ENCODE measurements at places on chromosomes 1 and 21. TPM values are rescaled to one million over a fixed set of nuclear protein-coding genes. Genes with fewer than 3 reads are reported as not detected.

- peaks cover 13% of the 10 kb centered on the region for H3K4me1 ChIP-seq
- no peak for DNase-seq
- no peaks in the 10 kb centered on the region for H3K36me3 ChIP-seq
- no peak overlapping the region for H3K4me3 ChIP-seq
Measured at GRCh38 chr1:5995871-5996630, 3.8 kb upstream of the NPHP4 start.

DNA sequence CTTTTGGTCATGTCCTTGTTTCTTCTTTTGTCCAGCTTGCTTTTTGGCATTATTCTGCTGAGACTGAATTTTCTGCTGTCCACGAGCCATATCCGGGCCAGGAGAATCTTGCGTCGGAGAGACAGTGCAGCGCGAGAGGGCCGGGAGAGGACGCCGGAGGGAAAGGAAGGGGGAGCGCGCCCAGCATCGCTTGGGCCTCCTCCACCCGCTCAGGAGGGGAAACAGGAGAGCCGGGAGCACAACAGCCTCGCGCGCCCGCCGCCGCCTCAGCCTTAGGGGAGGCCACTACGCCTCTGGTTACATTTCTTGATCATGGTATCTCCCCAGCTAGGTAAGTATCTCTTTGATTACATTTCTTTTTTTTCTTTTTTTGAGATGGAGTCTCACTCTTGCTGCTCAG lies 7.4 kb upstream of the DEGS1 start:
- no peaks in the 10 kb centered on the region for H3K36me3 ChIP-seq
- H3K27ac ChIP-seq: no peak overlapping the region
- H3K4me1 ChIP-seq: no peaks in the 10 kb centered on the region
- no peaks in the 10 kb centered on the region for H3K27me3 ChIP-seq
- DNase-seq: peak; percentile 48

- no peak overlapping the region for H3K4me3 ChIP-seq
- H3K27ac ChIP-seq: no peak overlapping the region
- H3K27me3 ChIP-seq: no peaks in the 10 kb centered on the region
- H3K36me3 ChIP-seq: no peaks in the 10 kb centered on the region
Measured at GRCh38 chr1:61921435-61921834, 179.2 kb downstream of the PATJ start.

GRCh38 chr1:202643397-202644218 lies 66.6 kb downstream of the SYT2 start:
- peaks cover 7% of the 10 kb centered on the region for H3K4me1 ChIP-seq
- H3K36me3 ChIP-seq: no peaks in the 10 kb centered on the region
- H3K4me3 ChIP-seq: peak overlapping the region; percentile 25
- DNase-seq: no peak
- H3K27me3 ChIP-seq: peaks cover 16% of the 10 kb centered on the region

DNA sequence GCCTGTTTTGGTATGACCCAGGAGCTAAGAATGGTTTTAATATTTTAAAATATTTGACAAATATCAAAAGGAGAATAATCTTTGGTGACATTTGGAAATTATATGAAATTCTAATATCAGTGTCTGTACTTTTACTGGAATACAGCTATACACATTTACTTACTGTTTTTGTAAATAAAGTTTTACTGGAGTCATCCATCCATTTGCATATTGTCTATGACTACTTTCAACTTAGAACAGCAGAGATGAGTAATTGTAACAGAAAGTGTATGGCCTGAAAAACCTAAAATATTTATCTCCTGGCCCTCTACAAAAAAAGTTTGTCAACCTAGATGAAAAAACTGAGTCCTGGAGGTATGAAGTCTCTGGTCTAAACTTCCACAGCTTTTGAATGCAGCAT lies 5.8 kb upstream of the MAP3K7CL start:
- H3K36me3 ChIP-seq: no peaks in the 10 kb centered on the region
- H3K27ac ChIP-seq: no peak overlapping the region
- no peak overlapping the region for H3K4me3 ChIP-seq

- no peak for DNase-seq
- no peaks in the 10 kb centered on the region for H3K4me1 ChIP-seq
- no peaks in the 10 kb centered on the region for H3K27me3 ChIP-seq
- no peak overlapping the region for H3K4me3 ChIP-seq
- no peak overlapping the region for H3K27ac ChIP-seq
Measured at GRCh38 chr1:210800301-210800700, 333.6 kb downstream of the KCNH1 start.

The LRRN2 gene
- 0.65 TPM for polyA plus RNA-seq

The TEKT2 gene
- polyA plus RNA-seq: 0.07 TPM

The CYP4Z1 gene
- 0.04 TPM for polyA plus RNA-seq

The SH2D1B gene
- not detected for polyA plus RNA-seq

Data from heart left ventricle (tissue), 16 donors.